IPS DF 19.7 (cell line): ENCODE measurements at places on chromosomes 4 and X.

- no peak for DNase-seq
Observed at GRCh38 chr4:87489678-87490077, 39.5 kb downstream of the SPARCL1 start.

- no peak for DNase-seq
Observed at GRCh38 chr4:56627985-56628384, 53.1 kb downstream of the HOPX start.

DNA sequence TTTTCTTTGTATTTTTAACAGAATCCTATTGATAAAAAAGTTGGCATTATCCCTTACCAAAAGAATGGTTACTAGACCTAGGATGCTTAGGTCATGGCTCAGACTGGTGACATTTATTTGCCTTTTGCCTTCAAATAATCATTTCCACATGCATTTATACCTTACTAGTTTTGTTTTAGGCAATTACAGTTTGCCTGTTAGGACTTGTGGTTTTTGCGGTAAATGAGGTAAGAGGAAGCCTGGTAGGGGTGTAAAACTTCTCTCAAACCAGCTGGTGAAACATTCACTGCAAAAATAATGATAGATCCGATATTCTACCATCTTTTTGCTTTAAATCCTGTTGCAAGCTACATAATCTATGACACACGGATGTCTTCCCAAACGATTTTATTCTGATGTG, 12.1 kb downstream of the LAMP2 start:
- no peak for DNase-seq

GRCh38 chr4:183828125-183828524, 77.0 kb upstream of the STOX2 start:
- DNase-seq: no peak

GRCh38 chr4:100539706-100540105, 21.9 kb upstream of the EMCN start:
- DNase-seq: no peak

DNA sequence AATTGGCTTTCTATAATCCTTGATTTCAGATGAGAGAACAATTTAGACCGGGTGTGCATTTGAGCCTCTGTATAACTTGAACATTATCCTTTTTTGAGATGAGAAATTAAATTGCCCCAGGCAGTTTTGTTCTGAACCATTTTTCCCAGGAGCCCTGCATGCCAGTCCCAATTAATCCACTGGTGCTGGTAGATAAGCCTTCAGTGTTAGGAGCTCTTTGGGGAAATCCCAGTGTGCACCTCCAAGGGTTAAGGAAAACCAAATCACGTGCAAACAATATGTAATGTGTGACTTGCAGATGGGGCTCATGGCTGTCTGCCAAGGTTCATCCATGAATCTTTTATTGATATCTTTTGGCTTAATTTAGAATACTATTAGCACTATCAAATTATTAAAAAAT, 43.2 kb downstream of the KIT start:
- DNase-seq: no peak

DNA sequence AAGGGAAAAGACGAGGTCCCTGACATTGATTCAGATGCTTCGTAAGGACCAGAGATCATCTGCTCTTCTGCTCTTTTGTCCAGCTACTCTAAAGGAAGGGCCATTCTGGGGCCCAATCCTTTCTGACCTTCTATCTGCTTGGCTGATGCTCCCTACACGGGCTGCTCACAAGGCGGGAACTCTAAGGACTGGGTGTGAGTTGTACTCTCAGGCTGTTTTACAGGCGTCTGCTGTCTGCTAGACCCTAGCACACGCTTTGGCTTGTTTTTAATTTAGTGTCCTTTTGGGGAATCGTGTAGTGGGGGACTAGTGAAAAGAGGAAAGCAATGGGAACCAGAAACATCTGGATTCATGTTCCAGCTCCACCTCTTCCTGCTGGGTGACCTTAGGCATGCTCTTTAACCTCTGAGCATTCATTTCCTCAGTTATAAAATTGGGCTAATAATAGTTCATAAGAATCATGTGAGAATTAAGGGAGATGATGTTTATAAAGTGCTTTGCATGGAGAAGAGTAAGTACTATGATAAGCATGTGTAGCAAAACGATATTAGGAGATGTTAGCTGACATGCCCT, 53.1 kb downstream of the CASP3 start:
- DNase-seq: no peak

DNA sequence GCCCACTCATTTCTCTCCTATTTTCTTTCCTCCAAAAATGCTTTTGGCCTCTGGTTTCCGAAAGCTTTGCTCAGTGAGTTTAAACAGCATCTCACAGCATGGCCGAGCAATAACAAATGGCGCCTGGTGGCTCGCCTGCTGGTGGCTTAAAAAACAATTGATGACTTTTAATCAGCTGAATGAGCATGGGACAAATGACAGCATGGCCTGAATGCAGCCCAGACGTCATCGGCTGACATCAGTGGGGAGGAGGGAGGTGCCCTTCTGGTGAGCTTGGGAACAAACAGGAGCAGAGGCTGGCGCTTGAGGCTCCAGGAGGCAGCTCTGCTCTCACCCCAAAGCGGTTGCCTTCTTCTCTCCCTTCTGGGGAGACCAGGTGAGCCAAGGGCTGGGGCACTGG, 286.4 kb downstream of the BCOR start:
- DNase-seq: no peak

DNA sequence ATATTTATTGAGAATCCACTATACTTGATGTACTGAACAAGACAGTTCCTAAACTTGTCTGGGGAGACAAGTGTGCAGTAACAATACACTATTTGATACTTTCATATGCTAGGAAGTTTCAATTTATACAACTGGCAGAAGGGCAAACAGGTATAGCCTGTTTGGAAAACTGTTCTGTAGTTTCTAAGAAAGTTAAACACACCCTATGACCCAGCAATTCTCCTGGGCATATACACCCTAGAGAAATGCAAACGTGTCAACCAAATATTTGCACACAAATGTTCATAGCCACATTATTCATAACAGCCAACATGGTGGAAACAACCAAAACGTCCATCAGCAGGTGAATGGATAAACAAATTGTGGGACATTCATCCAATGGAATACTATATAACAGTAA, 64.0 kb upstream of the BRS3 start:
- no peak for DNase-seq

- no peak for DNase-seq
Observed at GRCh38 chrX:123408821-123409737, 225.0 kb downstream of the GRIA3 start.

- DNase-seq: no peak
Observed at GRCh38 chrX:22690116-22690515, 309.6 kb upstream of the DDX53 start.

GRCh38 chr4:102623622-102624021, 122.5 kb downstream of the NFKB1 start:
- DNase-seq: no peak

GRCh38 chr4:110619463-110620247, 3.2 kb downstream of the PITX2 start:
- no peak for DNase-seq

DNA sequence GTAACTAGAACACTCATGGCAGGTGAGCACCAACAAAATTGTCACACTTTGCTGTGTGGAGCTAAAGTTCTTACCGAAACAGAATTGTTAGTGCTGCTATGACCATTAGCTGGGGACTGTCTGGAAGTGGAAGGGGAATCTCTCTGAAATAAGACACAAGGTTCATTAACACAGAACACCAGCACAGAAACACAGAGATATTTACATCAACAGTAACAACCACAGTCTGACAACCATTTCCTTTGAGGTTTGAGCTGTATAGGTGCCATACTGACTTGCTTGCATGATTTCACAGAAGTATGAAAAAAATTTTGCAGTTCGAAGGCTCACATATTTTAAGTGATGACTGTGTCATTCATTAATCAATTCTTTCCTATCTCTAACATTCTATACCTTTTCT, 109.8 kb downstream of the NYX start:
- DNase-seq: no peak

DNA sequence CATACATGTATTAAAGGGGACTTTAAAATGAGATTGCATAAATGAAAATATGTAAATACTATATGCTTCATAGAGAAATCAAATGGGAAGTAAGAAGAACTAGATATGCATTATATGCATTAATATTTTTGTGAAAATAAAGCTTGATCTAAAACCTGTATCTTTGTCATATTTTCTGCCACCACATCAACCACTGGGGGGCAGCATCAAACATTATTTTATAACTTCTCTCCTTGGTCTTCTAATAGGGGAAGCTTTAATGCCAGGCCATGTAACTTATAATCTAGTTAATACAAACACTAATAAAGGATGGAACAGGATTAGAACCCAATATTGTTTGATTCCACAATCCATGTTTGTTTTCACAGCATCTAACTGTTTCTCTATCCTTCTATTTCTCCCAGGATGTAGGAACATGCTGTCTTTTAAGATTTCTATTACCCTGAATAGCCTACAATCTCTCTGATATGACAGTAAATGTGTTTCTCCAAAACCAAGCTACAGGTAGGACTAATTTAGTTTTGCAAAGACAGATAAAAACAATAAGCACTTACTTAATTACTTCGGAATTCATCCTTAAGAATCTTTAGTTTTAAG, 10.0 kb downstream of the QRFPR start:
- no peak for DNase-seq

DNA sequence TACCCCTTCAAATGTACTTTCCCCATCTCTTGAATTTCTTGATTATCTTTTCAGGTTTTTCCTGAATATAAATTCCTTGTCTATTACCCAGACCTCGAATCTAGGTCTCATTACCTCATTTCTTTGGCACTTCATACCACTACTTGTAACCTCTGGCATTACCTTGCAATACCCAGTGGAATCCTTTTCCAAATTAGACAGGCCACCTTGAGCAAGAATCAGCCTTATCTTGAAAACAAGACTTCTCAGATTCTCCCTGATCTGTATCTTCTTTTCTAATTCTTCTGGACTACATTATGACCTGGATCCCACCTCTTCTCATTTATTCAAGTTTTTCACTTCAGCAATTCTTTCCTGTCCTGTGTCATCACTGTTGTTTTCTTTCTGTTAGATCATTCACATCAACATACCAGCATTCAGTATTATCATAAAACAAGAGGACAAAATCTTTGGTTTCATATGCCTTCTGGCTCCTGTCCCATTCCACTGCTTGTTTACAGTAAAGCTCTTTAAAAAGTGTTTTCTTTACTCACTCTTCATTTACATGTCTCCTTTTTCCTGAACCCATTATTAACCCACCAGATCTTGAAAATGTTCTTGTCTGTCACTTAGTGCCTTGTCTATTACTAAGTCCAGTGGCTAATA, 275.6 kb upstream of the HS3ST1 start:
- DNase-seq: no peak

- peak; percentile 73 for DNase-seq
Observed at GRCh38 chr4:4667622-4668081, 125.8 kb upstream of the STX18 start.

DNA sequence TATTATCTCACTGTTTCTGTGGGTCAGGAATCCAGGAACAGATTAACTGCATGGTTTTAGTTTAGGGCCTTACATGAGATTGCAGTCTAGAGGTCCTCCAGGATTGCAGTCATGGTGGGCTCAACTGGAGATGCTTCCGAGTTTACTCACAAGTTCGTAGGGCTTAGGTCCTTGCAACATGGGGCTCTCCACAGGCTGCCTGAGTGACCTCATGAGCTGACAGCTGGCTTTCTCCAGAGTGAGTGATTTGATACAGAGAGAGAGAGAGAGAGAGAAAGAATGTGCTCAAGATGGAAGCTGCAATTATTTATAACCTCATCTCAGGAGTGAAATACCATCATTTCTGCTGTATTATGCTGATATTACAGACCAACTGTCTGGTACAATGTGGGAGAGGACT, 168.9 kb downstream of the GPAT3 start:
- no peak for DNase-seq

DNA sequence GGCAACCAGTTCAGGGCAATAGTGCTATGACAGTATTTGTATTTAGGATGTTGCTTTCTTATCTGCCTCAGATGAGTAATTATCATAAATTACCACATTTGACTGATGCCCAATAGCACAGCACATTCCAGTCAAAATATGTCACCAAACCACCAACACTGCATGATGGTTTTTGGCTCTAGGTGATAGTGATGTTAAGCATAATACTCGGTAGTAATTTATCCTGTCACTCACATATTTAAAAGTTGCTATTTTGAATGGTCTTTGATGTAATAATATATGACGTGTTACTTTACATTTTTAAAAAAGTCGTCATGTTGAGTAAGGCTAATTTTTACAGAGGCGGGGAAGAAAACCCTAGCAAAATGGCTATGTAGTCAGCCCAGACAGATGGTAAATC, 42.5 kb downstream of the UNC5C start:
- DNase-seq: no peak

GRCh38 chr4:151792530-151792929, 31.7 kb upstream of the GATB start:
- no peak for DNase-seq

- no peak for DNase-seq
Observed at GRCh38 chrX:70087857-70088630, 25.8 kb downstream of the OTUD6A start.

DNA sequence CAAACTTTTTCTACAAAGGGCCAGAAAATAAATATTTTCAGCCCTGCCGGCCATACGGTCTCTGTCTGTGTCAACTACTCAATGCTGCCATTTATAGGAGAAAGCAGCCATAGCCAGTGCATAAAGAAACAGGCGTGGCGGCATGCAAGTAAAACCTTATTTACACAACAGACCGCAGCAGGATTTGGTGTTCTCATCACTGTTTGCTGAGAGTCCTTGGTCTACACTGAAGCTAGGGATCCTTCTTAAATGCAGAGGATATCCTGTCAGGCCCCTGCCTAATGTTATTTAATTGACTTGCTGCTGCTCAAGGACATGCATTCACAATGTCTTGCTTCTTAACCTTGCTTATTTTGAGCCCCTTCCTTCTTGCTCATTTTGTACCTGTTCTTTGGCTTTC, 54.7 kb downstream of the CPE start:
- peak; percentile 7 for DNase-seq

DNA sequence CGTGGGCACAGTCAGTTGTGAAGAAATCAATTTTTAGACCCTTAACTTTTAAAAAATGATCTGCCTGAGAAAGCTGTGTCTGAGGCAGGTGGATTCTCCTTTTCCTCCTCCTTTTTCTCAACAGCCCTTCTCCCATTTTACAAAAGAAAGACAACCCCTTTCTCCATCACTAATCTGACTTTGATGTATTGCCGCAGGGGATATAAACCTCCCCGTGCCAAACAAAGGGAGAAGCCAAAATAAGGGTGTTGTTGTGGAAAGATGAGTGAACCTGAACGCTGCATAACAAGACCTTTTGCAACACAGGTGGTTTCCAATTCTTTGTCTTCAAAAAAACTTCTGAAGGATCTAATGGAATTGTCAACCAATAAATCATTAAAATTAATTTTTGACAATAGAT, 8.4 kb upstream of the FHL1 start:
- DNase-seq: no peak

GRCh38 chr4:25424539-25425228, 47.6 kb downstream of the ANAPC4 start:
- no peak for DNase-seq

- DNase-seq: no peak
Observed at GRCh38 chr4:76997532-76997931, 48.0 kb downstream of the SEPTIN11 start.
